PC-3 (cell line): ENCODE measurements at places on chromosomes 7 and 10. TPM values are rescaled to one million over a fixed set of nuclear protein-coding genes. Genes with fewer than 3 reads are reported as not detected.

The TMEM176A gene
- total RNA-seq = not detected in 2 replicates

The TSC22D4 gene
- 57.1 and 66.1 TPM in 2 replicates for total RNA-seq

The FAM24A gene
- not detected in 2 replicates for total RNA-seq

The FOXI2 gene
- not detected in 2 replicates for total RNA-seq

The IL2RA gene
- not detected in 2 replicates for total RNA-seq

The GCK gene
- not detected in 2 replicates for total RNA-seq
